ENCODE measurements at places on chromosomes 1 and 21.

GRCh38 chr1:26761217-26761616, 26.5 kb upstream of the PIGV start:
- DNase-seq: no peak

GRCh38 chr1:66402194-66402593, 131.8 kb upstream of the SGIP1 start:
- no peak for DNase-seq

DNA sequence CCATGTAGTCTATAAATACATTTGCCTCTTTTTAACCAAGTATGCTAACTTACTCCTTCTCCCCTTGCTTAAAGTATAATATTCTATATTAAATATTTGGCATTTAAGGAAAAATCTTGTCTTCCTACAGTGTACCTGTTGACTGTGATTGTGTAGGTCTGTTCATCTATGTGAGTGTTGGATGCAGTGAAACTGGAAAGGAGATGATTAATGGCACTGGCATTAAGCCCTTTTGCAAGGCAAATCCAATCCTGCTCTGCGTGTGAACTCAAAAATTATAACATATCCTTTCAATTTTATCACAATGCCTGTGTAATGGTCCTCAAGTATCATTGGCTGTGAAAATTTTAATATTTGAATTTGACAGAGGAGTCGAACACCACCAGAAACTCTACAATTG, 565.0 kb downstream of the KCNT2 start:
- DNase-seq: no peak

- DNase-seq: no peak
Observed at GRCh38 chr1:111631502-111631901, 11.9 kb downstream of the RAP1A start.

DNA sequence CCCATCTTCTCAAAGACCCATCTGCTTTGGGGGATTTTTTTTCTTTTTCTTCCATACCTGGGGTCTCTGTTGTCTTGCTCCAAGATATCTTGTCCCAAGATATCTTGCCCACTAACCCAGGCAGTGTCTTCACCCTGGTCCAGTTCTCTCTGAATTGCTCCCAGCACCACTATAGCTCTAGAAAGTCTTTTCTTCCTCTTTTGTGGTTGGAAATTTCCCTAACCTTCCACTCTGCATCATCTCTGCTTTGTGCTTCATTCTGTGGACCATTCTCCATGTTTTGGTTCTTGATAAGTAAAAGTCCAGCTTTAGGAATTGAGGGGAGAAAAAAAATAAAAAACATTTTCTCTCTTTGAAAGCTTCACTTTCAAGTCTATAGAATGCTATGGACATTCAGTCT, 20.9 kb downstream of the STYXL2 start:
- DNase-seq: no peak

DNA sequence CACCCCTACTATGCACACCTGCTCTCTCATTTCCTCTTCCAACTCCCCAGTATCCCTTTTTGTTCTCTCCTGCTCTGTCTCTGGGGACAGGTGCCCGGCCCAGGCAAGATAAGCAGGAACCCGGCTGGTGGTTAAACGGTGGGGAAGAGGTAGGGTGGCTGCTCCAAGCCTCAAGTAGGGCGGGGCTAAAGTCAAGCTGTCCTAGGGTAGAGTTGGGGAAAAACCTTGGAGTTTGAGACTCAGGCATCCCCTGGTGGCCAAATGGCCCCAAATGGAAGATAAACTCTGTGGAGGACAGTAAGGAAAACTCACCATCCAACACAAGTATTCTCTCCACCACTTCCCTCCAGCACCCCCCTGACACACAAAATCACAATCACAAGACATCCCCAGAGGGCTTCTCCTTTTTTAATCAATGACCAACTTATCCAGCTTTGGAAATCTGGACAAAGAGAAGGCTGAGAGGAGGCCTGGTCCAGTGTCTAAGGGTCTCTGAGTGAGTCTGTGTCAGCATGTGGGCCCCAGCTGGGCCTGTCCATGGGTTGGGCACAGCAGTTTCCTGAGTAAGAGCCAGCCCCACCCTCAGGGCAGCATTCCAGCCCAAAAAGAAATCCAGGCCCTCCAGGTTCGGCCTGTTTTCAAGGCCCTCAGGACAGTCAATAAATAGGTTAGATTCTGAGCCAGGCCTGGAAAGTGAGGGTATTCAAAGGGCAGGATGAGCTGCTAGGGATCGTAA, 9.8 kb downstream of the POMGNT1 start:
- DNase-seq: no peak

DNA sequence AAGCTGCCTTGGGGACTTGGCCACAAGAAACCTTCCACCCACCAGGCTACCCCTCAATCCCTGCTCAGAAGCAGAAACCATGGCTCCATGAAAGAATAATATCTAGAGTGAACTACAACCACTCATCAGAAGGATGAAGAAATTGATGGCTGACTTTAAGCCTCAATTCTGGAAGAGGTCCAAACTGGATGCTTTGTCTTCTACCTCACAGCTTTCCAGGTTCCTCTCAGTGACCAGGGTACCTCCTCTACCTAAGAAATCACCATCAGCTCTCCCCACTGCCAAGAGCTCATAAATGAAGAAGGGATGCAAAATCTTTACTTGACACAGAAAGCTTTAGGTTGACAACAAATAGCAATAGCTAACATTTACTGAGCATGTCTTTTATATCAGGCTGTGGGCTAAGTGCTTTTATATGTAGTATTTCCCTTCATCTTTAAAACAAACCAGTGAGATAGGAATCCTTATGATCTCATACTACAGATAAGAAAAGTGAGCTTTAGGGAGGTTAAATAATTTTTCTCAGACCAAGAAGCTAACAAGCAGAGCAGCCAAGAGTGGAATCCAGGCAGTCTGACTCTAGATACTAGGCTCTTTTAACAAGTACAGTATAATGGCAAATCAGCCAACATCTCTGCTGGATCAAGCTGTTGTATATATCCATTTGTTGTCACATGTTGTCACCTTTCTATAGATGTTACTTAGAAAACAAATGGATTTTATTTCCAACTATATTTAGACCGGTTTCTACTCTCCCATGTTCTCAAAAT, 243.0 kb upstream of the SGIP1 start:
- no peak for DNase-seq

DNA sequence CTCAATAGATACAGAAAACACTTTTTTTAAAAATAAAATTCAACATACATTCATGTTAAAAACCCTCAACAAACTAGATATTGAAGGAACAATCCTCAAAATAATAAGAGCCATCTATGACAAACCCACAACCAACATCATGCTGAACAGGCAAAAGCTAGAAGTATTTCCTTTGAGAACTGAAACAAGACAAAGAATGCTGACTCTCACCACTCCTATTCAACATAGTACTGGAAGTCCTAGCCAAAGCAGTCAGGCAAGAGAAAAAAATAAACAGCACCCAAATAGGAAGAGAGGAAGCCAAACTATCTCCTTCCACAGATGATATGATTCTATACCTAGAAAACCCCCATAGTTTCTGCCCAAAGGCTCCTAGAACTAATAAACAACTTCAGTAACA, 46.2 kb upstream of the IVNS1ABP start:
- DNase-seq: no peak

DNA sequence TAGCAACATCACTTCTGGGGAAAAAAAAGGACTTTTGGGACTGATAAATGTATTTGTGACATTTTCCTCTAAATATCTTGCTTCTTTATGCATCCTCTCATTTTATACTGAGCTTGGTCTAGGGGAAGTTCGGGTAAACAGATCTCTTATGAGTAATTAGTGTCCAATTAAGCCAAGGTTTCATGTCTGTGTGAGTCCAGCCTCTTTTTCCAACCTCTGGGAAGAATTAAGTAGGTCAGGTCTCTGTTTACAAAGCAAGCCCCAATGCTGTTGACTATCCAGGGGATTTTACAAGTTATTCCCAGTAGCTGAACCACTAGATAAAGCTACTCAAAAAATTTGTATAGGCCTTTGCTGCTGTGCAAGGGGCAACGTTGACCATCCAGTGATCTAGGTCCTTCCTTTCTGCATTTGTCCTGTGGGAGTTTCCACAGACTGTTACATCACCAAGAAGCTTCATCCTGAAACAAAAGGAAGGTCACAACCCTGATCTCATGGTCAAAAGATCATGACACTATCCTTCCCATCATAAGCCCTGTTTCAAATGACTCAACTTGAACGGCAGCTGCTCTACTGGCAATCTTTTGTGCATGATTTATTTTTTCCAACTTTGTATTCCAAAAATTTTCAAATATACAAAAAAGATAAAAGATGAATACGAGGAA, 74.3 kb downstream of the ETS2 start:
- no peak for DNase-seq

- no peak for DNase-seq
Observed at GRCh38 chr21:15604413-15604812, 125.4 kb upstream of the USP25 start.

DNA sequence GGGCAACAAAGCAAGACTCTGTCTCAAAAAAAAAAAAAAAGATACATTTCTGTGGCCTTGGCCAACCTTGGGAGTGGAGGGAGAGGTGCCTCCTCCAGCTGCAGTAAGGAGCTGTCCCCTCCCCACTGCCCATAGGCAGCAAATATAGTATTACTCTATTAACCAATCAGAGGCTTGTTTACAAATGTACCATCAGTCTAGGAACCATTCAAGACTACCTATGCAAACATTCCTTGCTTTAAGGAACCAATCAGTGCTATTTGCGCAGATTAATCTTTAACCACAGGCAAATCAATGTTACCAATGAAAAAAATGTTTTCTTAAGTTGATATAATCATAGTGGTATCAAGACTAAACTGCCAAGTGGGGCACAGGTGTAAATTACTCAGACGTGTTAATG, 1.1 kb downstream of the CELA2A start:
- no peak for DNase-seq

- no peak for DNase-seq
Observed at GRCh38 chr1:53735261-53735660, 3.7 kb downstream of the GLIS1 start.

GRCh38 chr1:87684194-87684593, 355.5 kb downstream of the LMO4 start:
- no peak for DNase-seq

DNA sequence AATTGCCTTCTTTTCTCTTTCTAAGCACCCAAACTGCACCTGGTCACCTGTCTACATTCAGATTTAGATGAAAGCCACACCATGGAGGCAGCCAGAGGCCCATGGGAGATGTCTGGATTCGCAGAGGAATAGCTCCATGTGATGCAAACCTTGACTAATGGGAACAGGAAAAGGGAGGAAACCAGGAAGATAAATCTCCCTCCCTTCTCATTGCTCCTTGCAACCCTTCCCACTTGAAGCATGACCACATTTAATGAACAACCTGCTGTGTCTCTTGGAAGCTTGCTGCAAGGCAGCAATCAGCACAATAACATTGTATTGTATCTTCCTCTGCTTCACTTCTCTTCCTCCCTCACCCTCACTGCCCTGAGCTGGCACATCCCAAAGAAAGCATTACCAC, 42.6 kb upstream of the KLF17 start:
- DNase-seq: no peak

- DNase-seq: no peak
Observed at GRCh38 chr21:32735524-32735923, 7.7 kb upstream of the SYNJ1 start.

DNA sequence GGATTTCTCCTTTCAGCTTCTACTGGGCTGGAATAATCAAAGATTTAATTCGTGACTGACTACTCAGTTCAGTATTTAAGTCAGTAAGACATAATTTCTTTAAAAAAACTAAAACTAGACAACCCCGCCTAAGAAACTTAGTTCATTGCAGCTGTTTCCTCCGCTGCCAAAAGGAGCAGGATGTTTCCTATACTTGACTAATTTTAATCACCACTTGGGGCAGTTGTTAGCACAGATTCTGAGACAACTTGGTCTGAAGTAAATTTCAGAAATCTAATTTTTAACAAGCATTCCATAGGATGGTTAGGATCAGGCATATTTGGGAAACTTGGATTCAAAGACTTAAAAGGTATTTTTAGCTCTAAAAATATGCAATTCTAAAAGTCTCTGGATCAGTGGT, 34.0 kb downstream of the EPRS1 start:
- DNase-seq: no peak

DNA sequence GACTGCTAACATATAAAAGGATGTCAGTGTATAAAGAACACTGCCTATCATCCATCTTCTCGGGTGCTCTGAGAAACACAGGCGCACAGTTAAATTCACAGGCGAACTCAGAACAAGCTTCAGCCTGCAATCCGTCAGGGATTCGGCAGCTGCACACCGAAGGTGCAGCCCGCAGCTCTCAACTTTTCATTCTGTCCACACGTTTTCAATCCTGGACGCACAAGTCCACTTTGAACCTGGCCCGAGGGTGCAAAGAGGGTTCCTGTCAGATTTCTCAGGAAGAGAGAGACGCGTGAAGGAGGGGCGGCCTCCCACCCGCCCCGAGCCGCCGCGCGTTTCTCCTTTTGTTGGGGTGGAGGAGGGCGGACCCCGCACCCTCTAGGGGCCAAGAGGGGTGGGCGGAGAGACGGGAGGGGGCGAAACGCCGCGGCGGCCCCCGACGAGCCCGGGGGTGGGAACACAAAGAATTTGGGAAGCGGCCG, 724 bp downstream of the DOCK7 start:
- DNase-seq: no peak

GRCh38 chr1:237394281-237394680, 352.3 kb downstream of the RYR2 start:
- DNase-seq: no peak

GRCh38 chr1:92961896-92962752, 862 bp upstream of the DIPK1A start:
- peak; percentile 67 for DNase-seq

DNA sequence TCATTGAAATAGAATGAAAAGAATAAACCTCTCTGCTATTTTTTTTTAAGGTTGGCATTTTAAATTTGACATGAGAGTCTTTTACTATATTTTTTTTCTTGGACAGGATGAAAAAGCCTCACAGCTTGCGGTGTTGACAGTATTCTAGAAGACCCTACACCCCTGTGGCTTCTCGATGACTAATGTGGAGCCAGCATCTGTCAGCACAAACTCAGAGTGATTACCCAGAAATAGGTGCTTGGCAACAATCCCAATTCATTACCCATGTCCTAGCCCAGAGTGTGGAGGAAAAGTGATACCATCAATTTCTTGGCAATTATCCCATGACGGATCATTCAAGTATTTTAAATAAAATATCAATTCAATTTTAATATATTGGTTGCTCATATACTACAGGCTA, 186.8 kb upstream of the MAP1LC3C start:
- DNase-seq: no peak

- no peak for DNase-seq
Observed at GRCh38 chr21:37849506-37850102, 66.7 kb downstream of the KCNJ6 start.

- no peak for DNase-seq
Observed at GRCh38 chr1:14733048-14733778, 134.7 kb downstream of the KAZN start.

DNA sequence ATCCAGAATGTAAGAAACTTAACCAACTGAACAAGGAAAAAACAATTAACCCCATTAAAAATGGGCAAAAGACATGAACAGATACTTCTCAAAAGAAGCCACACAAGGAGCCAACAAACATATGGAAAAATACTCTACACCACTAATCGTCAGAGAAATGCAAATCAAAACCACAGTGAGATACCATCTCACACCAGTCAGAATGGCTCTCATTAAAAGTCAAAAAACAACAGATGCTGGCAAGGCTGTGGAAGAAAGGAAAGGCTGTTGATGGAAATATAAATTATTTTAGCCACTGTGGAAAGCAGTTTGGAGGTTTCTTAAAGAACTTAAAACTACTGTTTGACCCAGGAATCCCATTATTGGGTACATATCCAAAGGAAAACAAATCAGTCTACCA, 51.2 kb downstream of the RGS4 start:
- DNase-seq: no peak

Data from AG09319 (cell line).